Activated gamma-delta T cell treated with anti-CD3 and anti-CD28 coated beads, Interleukin-2, amount 50 U/mL, for 16 hours (primary cell): ENCODE measurements at places on chromosomes 7 and 10.

DNA sequence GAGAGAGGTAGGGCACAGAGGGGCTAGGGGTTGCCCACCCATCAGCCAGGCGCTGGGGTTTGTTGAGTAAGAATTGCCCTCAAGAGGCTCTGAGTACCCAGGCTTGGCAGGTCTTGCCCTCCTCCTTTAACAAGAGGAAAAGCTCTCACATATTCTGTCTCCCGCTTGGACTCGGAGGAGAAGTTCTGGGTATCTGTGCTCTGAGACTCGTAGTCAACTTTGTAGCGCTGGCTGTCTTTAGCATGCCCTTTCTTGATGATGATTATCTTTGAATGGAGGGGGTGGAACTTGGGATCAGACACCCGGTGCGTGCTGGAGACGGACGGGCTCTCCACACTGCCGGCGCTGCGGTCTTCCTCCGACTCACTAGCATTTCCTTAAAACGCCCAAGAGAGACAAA, 4.0 kb downstream of the IGFBP3 start:
- no peak for DNase-seq

DNA sequence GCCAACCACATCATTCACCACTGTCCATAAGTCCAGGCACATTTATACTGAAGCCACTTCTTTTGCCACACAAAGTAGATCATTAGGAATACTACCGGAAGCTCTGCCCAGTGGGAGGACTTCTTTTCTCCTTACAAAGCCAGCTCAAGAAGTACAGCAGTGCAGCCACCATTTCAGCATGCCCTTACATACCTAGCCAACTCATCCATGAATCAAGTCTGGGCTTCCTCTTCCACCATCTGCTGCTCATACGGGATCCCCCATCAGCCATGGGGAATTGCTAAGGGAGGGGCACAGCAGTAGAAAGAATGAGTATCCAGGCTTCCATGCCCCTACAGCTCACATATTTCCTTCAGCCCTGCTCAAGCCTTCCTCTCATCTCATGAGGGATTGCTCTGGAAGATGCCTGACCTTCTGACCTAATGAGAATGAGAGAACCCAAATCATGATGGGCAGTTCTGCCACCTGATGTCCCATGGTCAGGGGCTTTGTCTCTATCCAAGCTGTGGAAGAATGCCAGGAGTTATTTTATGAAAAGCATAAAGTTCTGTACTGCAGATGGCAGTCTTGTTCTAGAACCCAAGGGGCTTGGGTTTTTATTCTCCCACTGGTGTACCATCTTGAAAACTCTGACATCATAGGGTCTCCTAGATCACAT, 39.5 kb downstream of the ACSM6 start:
- DNase-seq, result no peak

- no peak for DNase-seq
Measured at GRCh38 chr7:25494896-25495295, 266.6 kb upstream of the NPVF start.

- DNase-seq, result no peak
Measured at GRCh38 chr10:120396228-120396627, 60.8 kb upstream of the PLPP4 start.

DNA sequence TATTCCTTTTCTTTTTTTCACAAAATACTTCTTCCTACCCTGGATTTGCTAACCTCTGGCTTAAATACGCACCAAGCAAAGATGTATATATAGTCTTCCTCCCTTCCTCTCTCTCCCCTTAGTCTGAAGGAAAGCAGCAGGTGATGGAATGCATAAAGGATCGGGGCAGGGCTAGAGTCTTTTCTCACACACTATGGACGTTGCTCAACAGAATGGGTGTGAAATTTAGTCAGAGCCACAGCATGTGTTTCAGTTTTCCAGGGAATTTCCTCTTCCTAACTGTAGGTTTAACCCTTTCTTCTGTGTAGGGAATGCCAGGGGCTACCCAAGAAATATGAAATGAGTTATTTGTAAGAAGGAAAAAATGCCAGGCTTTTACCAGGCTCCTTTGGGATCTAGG, 71.4 kb upstream of the NFKB2 start:
- no peak for DNase-seq

DNA sequence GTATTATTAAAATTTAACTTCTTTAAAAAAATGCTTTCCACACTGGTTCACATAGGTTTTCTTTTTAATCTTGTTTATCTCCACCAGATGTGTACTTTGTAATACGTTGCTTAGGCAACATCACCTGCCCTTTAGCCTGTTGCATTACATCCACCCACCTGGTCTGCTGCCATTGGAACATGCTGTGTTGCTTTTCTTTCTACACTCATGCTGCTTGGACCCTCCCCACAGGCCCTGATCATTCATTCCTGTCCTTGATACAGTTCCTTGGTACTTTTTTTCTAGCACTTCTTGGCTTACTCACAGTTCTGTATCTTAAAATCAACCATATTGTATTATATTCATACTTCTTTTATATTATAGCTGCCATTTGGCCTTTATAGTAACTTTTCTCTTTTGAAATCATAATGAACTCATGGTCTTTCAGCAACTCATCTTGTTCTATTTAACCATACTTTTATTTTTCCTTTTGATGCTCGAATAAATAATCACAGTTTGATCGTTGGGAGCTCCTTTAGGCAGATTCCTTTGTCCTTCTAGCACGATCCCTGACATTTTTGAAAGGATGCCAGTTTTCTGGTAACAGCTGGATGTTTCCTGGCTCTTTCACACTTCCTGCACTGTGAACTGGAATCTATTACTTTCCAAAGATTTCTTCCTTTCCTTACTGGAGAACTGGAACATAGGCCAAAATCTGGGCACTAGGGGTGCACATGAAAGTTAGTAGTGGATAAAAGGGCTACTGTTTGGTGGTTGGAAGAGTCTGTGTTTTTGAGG, 125.1 kb downstream of the CDK14 start:
- no peak for DNase-seq

DNA sequence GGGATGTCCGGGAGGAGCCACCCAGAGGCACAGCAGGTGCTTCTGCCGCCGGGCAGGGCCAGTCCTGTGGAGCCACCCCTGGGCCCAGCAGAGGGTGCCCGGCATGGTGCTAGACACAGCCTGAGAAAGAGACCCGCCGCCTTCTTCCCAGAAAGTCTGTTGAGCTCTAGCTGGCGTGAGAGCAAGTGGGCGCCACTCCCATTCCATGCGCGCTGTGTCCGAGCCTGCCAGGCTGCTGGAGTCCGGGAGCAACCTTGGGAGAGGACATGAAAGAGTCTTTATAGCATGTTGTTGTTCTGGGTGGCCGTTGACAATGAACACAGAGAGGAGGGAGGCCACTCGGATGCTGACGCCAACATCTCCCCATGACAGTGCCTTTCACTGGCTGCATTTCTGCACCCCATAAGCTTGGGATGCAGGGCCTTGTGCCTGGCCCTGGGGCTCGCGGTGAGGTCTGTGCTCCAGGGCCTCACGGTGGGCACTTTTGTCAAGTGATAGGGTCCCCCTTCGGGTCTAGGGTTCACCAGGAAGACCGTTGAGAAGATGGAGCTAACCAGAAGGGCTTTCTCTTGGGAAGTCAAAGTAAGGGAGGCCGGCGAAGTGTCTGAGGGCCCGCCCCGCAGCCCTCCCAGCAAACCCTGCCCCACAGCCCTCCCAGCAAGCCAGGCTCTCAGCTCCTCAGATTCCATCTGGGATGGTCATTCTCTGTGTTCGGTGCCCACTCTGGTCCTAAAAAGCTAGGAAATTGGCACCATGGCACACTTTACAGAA, 47.3 kb downstream of the NKX6-2 start:
- no peak for DNase-seq

GRCh38 chr7:69776611-69777010, 178.3 kb downstream of the AUTS2 start:
- no peak for DNase-seq
